OCI-M1 (cell line): ENCODE measurements at places on chromosomes 1 and 21.

DNA sequence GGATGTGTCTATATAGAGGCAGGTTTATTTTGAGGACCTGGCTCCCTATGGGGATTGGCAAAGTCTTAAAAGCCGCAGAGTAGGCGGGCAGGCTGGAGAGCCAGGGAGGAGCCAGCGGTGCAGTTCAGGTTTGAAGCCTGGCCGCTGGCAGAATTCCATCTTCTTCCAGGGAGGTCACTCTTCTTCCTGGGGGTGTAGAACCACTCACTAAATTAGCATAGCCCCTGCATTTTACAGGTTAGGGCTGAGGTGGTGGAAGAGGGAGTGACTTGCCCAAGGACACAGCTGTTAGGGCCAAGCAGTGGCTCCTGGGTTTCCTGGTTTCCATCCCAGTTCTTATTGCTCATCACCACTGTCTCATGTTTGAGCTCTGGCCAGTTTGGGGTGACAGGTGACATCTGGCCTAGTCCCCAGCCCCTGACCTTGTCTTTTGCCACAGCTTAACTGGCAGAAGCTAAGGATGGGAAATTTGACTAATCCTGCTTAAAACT lies 1.4 kb downstream of the PINK1 start:
- peak; percentile 80 for DNase-seq

DNA sequence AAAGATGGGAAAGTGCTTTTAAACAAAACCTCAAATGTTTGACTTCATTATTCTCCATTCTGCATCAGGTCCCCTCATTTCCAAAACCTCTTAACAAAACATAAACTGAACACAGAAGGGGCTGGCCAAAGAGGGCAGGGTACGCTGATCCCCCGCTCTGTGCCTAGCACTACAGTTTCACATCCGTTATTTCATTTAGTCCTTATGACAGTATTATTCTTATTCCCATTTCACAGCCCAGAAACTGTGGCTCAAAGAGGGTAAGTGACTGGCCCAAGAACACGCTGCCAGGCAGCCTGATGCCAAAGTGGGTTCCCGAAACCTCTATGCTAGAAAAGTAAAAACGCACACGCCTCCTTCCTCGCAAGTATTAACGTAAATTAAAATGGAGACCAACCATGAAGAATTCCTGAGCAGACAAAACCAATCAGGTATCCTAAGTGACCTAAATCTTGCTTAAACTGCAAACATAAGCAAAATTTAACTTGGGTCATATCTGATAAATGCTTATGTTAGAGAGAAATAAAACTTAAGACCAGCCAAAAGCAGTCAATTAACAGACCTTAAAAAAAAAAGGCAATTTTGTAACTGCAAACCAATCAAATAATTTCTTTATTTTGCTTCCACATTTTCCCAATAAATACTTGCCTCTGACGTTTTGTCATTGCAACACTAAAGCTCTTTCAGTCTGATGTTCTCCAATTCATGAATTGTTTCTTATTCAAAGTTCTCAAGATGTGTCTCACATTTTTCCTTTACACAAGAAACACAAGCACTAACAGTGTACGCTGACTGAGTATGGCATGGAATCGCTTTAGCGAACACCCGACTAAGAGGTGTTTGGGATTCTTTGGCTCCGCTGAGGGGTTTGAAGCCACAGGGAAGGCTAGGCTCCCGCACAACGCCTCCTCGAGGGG lies 653 bp downstream of the CASP9 start:
- DNase-seq = peak; percentile 77

- DNase-seq = peak; percentile 39
Measured at GRCh38 chr21:28669321-28669720, 323.4 kb downstream of the LTN1 start.

- no peak for DNase-seq
Measured at GRCh38 chr1:63128556-63128955, 193.8 kb upstream of the FOXD3 start.

- DNase-seq = no peak
Measured at GRCh38 chr1:90902672-90903071, 119.2 kb downstream of the ZNF644 start.

DNA sequence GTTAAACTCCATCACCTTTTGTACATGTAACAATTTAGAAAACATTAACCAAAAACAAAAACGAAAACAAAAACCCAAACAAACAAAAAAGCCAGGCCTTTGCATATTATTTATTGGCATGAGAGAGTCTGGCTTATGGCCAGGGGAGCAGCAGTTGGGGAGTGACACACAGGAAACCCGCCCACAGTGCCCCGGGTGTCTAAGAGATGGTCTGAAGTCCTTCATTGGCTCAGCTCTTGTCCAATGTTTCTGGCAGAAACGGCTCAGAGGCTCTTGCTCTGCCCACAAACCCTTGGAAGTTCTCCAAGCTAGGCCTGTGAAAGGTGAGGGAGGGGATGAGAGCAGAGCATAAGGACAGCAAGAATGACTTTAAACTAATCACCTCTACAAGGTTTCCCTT lies 131.5 kb downstream of the CNIH3 start:
- peak; percentile 13 for DNase-seq

DNA sequence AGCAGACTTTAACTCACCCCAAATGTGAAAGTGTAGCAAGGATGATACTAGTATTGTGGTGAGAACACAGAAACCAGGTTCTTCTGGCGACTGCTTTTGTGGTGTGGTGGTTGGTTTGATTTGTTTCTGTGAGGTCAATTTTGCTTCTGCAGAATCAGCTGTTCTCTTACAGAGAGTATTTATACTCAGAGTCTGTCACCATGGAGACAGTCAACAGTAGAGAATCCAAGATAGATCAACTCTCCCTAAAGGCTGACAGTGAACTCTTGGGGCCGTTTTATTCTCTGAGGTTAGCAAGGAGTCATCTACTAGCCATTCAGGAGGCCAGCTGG lies at the start of gene CFAP107:
Gene CFAP107 (plus strand): TSS at position 209 of the 332 bp plus-strand sequence. CDS start 231 bp downstream, outside the sequence.
- DNase-seq = peak; percentile 86

GRCh38 chr1:93751377-93752250 lies 70.0 kb upstream of the BCAR3 start:
- no peak for DNase-seq

DNA sequence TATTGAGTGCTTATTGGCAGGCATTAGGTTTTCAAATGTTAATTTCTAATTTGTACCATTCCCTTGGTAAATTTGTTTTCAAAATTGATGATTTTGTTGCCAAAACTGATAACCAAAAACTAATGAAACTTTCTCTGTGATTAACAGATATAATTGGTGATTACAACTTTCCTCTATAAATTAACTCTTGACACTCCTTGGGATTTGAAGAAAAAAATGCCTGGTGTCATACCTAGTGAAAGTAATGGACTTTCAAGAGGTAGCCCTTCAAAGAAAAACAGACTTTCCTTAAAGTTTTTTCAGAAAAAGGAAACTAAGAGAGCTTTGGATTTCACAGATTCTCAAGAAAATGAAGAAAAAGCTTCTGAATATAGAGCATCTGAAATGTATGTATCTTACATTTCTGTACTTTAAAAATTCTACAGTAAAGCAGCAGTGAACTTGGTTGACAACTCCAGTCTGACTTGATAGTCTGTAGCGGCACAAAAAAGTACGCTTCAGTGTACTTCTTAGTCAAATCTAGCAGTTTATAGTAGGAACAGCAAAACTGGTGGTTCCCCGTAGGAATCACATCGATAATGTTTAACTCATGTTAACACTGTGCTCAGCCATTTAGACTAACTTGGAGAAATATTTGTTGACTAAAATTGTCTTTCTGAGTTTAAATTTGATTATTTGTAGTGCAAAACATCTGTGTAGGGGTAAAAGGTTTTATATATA lies 3.0 kb downstream of the USP1 start:
- peak; percentile 19 for DNase-seq

- DNase-seq = no peak
Measured at GRCh38 chr1:226737819-226738420, 1.2 kb downstream of the ITPKB start.

DNA sequence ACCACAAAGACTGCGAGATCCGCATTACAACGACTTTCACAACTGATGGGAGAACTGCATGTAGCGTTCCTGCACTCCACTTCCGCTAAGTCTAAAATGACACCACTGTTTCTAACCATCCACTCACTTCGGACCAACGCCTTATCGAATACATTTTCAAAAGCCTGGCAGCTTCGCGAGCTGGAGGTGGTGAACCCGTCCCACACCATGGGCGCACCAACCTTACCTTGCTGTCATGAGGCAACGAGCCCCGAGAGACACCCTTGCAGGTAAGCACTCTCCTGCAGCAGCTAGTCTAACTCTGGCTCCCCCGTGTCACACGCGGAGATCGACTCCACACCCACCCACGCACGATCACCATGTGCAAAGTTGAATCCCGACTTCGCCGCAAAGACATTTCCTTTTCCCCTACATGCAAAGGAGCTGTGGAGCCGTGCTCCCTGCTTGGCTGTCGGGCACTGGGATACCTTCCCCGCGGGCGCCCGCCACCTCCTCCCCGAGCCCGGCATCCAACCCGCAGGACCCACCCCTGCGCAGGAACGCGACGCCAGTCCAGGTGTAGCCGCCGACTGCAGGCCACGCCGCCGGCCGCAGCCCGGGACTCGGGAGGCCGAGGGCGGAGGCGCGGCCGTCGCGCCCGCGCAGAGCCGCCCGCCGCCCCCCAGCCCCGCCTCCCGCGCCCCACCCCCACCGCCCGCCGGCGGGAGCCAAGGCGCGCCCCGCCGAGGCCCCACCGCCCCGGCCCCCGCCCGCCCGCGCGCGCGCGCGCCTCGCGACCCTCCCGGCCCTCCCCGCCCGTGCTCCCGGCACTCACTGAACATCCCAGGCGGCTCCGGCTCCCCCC lies 629 bp downstream of the TAF5L start:
- peak; percentile 74 for DNase-seq

- no peak for DNase-seq
Measured at GRCh38 chr1:231544943-231545592, 16.6 kb downstream of the TSNAX start.

- DNase-seq = no peak
Measured at GRCh38 chr1:225361176-225361575, 66.7 kb downstream of the LBR start.

DNA sequence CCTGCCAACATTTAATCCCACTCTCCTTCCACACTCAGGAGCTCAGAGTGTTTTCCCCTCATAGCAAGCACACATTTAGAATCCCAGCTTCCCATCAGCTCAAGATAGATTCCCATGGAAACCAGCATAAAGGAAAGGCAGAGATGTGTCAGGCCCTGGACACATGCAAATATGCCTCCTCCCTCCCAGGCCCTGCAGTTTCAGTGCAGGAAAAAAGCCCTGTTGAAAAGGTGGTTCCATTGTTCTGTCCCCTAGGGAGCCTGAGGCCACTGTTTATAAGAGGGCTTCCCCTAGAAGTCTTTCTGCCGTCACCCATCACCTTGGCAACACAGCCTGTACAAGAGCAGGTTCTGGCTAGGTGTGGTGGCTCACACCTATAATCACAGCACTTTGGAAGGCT lies 3.6 kb downstream of the CACNA1S start:
- DNase-seq = no peak

- DNase-seq = no peak
Measured at GRCh38 chr1:10082785-10083479, 50.2 kb downstream of the UBE4B start.

DNA sequence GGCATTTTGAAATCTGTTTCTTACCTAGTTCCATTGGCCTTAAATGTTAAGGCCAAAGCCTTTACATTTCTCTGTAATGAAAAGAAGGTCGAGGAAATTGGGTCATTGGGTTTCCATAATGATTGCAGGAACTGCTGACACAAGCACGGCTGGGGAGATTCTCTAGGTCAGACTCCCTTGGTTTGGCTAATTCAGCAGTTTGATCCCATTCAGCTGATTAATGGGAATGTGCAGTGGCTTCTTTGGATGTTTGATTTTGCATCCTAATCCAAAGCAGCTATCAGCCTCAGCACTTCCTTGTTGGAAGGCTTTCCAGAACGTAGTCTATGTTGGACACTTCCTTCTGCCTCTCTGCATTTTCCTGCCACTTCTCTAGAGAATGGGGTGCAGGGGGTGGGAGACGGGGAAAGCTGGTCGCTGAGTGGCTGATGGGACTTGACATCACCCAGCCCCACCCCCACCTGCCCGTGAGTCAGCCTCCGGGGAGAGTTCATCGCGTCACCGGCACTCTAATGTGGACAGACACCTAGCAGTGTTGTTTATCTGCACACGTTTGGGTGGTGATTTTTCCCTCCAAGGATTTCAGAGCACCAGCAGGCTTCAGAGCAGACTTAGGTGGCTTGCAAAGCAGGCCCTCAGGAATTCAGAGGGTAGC lies 5.4 kb downstream of the PSEN2 start:
- DNase-seq = no peak

DNA sequence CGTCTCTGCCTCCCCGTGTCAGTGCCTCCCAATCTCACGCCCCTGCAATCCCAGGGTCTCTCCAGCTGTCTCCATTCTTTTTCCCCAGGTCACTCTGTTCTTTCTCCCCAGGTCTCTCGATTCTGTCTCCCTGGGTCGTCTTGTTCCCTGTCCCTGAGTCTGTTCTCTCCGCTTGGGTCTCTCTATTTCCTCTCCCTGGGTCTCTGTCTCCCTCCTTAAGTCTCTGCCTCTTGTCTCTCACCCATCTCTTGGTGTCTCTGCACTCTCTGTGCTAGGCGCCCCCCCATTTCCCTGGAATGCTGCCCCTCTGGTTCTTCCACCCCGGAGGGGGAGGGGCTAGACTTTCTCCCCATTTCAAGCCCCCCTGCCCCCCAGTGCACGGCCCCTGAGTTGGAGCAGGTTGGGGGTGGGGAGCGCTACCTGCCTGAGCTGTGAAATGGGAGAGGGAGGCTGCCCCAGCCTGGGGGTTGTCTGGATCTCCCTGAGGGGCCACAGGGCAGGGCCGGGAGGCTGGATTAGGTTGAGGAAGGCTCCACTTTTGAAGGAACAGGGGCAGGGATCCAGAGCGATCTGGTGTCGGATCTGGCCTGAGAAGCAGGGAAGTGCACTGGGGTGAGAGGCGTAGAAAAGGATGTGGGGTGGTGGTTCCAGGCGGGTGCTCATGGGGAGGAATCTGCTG lies 1.4 kb downstream of the PTPRF start:
- DNase-seq = no peak

DNA sequence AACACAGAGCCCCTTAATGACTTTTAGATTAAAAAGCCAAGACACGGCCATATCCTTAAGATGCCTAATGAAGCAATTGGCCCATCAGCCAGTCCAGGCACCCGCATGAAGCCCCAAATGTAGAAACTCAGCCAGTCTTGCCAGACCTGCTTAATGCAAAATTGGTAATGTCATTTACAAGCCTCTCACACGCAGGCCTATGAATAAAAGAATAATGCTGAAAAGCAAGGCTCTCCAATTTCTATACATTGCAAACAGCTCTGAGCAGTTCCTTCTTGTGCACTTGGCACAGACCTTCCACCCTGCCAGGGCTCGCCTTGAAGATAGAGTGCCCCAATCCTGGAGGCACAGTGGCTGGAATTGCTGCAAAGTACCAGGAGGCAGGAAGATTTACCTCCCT lies 498.9 kb downstream of the NPHP4 start:
- DNase-seq = no peak

DNA sequence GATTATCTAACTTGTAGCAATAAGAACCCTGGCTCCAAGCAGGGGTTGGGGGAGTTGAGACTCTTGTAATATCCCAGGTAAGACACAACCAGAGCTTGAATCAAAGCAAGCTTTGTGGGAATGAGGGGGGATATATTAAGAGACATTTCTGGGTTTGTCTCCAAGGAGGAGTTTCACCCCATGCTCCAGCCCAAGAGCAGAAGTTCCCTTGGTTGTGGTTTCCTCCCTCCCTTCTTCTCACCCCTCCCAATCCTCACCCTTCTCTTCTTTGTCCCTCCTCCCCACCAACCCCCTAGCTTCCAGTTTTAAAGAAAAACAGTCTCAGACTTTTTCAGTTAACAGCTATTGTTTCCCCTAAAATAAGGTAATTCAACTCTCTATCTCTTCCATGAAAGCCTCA lies 11.9 kb downstream of the TRAF3IP3 start:
- peak; percentile 37 for DNase-seq

GRCh38 chr1:115506924-115507589 lies 134.7 kb upstream of the VANGL1 start:
- DNase-seq = peak; percentile 30
